HuH-7.5 (cell line): ENCODE measurements at places on chromosomes 13 and 19.

GRCh38 chr19:47618771-47619170, 9.8 kb downstream of the BICRA start:
- no peak for DNase-seq

DNA sequence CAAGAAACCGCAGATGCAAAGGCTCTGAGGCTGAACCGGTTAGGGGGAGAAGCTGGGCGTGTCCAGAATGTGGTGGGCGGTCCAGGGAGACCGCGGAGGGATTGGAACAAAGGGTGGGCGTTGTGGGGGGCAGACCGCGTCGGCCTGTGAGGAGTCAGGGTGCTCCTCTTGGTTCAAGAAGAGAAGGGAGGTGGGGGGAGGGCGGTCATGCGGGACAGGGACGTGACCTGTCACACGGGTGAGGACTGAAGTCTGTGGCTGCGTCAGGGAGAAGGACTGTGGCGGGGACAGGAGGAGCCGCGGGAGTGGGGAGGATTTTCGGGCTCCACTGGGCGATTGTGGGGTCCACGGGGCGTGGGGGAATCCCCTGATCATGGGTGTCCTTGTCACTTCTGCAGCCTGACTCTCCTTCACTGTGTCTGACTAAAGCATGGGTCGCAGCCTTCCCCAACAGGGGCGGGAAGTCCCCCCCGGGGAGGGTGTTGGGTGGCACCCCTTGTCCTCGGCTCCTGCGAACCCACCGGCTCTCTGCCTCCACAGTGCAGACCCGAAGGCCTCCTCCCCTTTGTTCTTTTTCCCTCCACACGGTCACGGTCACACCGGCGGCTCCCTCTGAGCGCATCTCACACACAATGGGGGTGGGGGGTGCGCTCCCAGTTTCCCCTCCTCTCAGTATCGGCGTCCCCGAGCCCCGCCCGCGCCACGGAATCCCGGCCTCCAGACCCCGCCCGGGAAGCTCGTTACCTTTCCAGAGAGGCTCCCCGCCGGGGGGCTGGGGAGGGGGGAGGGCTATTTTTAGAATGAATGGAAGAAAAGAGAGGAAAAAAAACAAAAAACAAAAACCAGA, 16.4 kb upstream of the KCNN1 start:
- no peak for DNase-seq

DNA sequence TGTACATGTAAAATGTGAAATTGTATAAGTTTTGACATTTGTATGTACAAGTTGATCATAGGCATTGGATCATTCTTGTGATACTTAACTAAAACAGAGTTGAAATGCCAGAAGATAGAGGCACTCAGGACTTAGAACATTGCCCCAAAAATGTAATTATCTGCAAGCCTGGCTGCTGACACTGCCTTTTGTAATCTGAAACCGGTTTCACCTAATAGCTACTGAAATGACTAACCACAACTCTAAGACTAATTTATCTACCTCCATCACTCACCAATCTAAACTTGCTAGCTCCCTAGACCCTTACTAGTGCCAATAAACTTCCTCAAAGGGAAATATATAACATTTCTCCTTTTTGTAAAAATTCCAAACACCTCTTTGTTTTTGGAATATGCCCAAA, 2596.2 kb downstream of the PCDH9 start:
- DNase-seq: no peak

GRCh38 chr13:99577934-99578917, 77.0 kb downstream of the TM9SF2 start:
- no peak for DNase-seq
